ENCODE measurements at places on chromosomes 16 and 17.

DNA sequence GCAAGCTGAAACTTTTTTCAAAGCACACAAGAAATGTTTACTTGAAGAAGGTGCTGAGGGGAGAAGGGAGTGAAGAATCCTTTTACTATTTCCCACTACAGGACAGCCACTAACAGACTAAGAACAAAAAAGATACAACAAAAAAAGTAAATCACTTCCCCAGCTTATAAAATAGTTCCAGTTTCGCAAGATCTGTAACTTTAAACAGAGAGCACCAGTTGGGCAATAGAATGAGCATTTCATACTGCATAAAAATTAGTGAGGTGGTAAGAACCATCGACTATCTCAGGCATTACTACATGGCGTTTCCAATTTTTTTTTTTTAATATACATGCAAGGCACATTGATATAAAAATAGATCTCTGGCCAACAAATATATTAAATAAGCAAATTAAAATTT, 11.1 kb downstream of the CRYBA1 start:
- no peak for DNase-seq

DNA sequence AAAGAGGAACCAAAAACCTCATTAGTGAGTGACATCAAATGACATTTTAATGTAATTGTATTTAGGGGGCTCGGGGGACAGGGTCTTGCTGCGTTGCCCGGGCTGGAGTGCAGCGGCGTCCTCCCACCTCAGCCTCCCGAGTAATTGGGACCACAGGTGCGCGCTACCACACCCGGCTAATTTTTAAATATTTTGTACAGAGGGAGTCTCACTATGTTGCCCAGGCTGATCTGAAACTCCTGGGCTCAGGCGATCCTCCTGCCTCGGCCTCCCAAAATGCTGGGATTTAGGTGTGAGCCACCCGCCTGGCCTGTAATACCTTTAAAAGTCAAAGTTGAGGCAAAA, 581 bp downstream of the SNRNP25 start:
- no peak for DNase-seq

DNA sequence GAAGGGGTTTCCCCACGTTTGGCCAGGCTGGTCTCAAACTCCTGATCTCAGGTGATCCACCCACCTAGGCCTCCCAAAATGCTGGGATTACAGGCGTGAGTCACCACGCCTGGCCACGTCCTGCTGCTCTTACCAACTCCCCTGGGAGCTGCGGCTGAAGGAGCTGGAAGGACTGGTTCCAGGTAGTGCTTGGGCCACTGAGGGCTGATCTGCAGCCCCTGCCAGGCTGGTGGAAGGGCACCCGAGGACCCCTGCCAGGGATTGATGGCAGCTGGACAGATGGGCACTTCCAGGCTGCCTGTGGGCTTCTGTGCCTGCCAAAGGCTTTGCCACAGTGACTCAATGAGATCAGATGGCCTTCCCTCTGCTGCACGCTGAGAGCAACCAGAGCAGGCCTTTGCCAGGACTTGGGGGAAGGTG, 2.3 kb downstream of the OXLD1 start:
- no peak for DNase-seq

DNA sequence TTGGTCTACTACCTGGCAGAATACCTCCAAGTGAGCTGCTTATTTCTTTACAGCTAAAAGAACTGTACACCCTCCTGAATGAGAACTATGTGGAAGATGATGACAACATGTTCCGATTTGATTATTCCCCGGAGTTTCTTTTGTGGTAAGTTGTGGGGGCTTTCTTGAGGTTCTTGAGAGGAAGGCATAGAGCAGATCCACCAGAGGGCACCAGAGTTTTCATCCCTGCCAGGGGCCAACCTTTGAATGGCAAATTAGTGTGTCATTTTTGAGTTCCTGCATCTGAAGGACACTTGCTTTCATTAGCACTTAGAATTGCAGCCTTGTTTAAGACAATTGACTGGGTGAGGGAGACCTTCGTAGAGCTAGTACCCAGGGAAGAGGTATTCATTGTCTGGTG, 35.0 kb downstream of the NMT1 start:
- DNase-seq = no peak

- DNase-seq = no peak
Observed at GRCh38 chr16:73289232-73289631, 241.3 kb upstream of the ZFHX3 start.

DNA sequence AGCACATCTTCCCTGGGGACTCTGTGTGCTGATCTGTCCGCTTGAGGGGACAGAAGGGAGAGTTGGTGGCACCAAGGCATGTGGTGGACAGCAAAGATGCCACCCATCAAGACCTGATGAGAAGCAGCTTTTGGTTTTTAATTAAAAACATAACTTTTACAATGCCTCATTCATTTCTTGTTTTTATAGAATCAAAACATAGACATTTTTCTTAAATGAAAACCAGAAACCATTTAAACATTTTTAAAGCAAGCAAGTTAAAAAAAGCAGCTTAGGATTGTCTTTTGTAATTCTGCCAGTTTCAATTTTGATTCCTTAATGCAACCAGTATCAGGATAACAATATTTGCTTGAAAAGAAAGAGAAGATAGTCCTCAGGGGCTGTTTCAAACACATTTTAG, 123.7 kb upstream of the AXIN2 start:
- DNase-seq = no peak

DNA sequence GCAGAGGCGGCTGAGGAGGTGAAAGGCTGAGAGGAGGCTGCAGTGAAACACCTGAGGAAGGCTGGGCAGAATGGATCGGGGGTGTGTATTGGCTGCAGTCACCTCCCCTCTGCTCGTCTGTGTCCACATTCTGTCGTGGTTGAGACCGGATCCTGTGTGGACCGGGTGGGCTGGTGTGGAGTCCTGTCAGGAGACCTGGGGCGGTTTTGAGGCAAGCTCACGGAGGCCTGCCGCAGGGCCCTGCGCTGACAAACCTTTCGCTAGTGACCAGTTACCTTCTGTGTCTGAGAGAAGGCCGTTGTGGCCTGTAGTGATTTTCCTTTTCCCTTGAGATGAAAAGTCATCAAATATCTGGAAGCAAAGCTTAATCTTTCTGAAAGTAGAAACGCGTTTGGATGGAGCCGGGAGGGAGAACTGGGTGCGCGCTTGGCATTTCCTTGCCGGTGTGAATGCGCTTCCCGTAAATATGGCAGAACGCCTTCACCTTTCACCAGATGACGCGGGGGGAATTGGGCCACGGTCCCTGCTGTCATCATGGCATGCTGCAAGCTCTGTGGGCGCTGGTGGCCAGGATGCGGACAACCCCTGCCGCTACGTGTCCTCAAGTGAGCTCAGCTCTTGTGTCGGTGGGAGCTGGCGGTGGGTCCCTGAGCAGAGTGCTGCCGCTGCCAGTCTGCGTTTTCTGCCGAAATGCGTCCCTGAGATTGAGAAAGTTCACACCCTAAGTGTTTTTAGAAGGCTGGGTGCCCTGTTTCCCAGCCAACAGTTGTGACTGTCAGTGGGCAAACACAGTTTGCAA, 6.3 kb downstream of the BANP start:
- DNase-seq = no peak

DNA sequence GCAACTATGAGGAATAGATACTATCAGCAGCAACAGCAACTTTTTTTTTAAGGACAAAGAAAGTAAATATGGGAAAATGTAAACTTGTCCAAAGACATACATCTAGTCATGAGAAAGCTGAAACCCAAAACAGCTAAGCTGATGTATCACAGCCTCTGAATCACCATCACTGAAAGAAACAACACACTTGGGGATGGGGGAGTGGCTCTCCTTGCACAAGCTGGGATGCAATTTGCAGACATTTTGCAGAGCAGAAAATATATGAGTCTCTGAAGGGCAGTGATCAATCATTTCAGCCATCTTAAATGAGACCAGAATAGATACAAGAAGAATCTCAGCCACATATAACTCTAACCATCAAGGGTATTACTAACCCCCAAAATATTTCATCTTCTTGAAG, 79.1 kb downstream of the GRIN2A start:
- no peak for DNase-seq

GRCh38 chr17:67489273-67489672, 112.2 kb downstream of the PITPNC1 start:
- no peak for DNase-seq

DNA sequence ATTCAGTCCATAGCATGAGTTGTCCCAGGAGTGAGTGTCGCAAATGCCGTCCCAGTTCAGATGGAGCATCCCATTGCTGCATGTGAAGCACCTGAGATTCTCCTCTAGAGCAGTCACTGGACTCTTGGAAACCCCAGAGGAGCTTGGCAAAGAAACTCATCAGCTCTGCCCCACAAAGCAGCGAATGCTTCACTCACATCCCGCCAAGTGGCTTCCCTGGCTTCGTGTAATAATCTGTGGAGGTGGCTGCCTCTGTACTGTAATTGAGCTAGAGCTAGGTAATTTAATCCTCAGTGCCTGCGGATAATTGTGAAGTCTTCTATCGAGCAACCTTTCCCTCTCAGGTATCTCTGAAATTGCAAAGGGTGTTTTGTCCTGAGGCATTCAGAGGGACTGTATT, 107.1 kb downstream of the SNX29 start:
- no peak for DNase-seq

GRCh38 chr16:75087375-75087979, 29.1 kb downstream of the LDHD start:
- DNase-seq = no peak

- no peak for DNase-seq
Observed at GRCh38 chr17:75819116-75819515, 25.1 kb downstream of the UNC13D start.

GRCh38 chr17:56987283-56987834, 9.4 kb downstream of the SCPEP1 start:
- no peak for DNase-seq

- peak; percentile 62 for DNase-seq
Observed at GRCh38 chr16:3879887-3880564, 487 bp downstream of the CREBBP start.
